Central memory CD4-positive, alpha-beta T cell (primary cell): ENCODE measurements at places on chromosomes 3 and 15.

DNA sequence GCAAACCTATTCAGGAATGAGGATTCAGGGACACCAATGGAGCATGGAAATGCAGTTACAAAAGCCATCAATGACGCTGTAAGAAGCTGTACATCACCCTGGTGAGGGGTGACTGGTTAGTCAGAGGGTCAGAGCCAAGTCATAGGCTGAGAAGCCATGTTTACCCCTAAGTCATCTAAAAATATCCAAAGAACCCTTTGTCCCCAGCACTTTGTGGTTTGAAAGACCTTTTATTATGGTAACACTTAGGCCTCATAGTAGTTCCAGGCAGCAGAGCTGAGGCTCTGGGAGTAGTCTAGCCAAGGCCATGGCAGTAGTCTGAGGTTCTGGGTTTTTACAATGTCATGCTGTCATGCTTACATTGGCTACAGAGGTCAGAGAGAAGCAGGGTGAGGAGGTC is 131.2 kb downstream of the CTNNB1 start:
- DNase-seq: no peak

- no peak for DNase-seq
These were observed 35.2 kb upstream of the SPPL2A start for GRCh38 chr15:50800715-50801114.

GRCh38 chr3:107663266-107663665 is 140.5 kb downstream of the BBX start:
- no peak for DNase-seq

- no peak for DNase-seq
These were observed 51.2 kb upstream of the SAMMSON start for GRCh38 chr3:69948246-69948862.

DNA sequence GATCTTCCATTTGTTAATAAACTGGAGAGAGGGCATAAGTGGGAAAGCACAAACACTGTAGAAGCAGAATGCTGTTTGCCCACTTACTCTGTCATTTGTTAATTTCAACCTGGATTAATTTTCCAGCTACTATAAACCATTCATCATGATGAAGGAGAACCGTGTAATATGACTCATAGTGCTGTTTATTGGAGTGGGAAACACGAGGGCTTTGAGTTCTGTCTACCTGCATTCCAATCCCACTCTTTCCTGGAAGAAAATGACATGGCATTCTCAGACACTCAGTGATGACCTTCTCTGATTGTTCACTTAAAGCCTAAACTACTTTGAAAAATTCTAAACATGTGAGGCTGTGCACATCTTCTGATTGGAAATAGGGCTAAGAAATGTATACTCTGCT is 826.7 kb downstream of the AGBL1 start:
- DNase-seq: no peak

- DNase-seq: no peak
These were observed 12.3 kb upstream of the MFSD1 start for GRCh38 chr3:158789592-158789991.

DNA sequence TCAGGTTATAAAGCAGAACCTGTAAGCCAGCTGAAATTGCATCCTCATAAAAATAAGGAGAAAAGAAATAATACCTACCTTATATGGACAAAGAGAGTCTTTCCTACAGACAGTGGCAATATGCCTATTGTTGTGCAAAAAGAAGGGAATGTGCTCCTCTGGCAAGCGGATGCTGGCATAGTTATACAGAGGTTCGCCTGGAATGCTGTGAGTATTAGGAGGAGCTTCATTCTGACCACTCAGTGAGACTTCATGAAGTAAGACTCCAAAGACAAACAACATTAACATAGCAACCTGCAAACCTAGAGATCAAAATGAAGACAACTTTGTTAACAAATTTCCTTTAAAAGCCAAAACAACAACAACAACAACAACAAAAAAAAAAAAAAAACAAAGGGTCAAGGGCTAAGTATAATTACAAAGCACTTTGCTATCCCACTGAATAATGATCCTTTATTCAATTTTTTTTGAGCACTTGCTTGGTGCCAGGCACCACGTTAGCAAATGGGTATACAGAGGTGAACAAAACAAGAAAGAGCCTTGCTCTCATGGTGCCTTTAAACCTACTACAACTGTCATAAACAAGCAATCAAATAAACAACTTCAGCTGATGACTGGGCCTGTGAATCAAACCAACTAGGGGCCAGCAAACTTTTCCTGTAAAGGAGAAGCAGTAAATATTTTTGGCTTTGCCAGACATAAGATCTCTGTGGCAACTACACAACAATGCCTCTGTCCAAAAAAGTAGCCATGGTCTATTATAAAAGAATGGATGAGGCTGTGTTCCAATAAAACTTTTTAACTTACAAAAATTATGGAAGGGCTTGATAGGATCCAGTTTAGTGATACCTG is 3.7 kb downstream of the EOGT start:
- DNase-seq: no peak
